ENCODE measurements at places on chromosomes 16 and 17. TPM values are rescaled to one million over a fixed set of nuclear protein-coding genes. Genes with fewer than 3 reads are reported as not detected.

The ARHGDIG gene
- total RNA-seq: not detected

The GPRC5B gene
- total RNA-seq: 0.65 TPM

The PDIA2 gene
- not detected for total RNA-seq

The KLHL11 gene
- 27.1 TPM for total RNA-seq

The KRT20 gene
- total RNA-seq: not detected

Measured in hair follicle dermal papilla cell (primary cell).